ENCODE measurements at places on chromosomes 12 and 14.

GRCh38 chr12:71069311-71069710 is 88.5 kb downstream of the TSPAN8 start:
- no peak for DNase-seq

DNA sequence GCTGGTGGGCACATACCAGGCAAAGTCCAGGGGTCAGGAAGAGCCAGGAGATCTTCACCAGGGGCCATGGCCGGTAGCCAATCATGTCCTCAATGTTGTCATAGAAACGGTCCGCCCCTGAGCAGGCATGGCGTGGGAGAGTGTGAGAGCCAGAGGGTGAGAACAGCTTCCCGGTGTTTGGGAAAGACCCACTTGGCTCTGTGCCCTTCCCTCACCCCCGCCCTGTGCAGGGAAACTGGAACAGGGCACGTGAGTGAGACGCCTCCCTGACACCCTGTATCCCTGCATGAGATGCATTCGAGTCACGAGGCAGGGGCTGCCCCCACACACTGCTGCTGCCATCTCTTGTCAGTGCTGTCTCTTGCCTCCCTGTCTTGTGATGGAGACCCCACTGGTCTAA is 20.7 kb downstream of the SLC6A12 start:
- no peak for DNase-seq

- no peak for DNase-seq
These were observed 23.1 kb downstream of the ASB2 start for GRCh38 chr14:93953263-93953662.

DNA sequence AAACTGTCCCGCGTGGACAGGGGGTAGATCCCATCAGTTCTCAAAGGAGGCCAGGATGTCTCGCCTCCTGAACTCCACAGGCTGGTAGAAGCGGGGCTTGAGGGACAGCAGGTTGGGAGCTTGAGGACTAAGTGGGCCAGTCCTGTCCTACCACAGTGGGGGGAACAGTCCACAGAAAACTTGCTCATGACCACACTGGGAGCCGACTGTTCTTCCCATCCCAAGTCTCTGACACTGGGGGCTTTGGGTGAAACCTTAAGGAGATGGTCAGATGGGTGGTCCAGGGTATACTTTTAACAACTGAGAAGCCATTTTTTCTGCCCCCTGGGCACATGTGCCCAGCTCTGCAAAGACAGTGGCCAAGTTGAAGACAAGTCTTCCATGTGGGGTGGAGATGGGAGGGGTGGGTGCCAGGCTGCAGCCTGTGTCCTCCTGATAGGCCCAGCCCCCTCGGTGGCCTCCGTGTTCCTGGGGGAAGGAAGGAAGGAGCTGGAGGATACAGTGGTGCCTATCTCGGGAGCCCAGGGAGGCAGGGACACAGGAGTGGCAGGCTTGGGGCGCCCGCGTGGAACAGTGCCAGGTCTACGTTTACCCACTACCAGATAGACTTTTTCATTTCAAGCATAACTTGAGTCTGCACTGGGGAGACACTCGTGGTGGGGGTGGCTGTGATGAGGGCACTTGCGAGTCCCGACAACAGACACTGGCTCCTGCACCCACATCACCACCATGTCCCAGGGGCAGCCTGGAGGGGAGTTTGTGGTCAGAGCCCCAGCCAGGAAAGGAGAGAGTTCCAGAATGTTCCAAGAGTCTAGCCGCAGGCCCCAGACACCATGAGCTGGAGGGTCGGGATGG is 14.7 kb downstream of the RHOF start:
- DNase-seq = no peak

DNA sequence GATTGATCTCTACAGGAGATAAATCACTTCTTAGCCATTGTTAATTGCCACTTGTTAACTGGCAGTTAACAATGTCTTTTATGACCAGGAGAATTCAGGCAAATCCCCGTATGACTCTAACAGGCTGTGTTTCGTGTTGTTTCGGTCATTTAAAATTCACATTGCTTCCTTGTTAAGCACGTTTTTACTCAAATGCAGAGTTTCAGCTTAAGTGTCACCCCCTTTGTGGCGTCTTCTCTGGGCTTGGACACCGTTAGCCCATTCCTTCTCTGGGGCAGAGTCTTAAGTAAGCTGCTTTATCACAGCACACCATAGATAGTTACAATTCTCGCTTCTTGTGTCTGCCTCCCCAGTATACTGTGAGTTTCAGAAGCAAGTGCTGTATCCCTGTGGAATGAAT is 205.4 kb downstream of the EPS8 start:
- no peak for DNase-seq

GRCh38 chr14:99472937-99473336 is 7.7 kb downstream of the SETD3 start:
- DNase-seq = no peak

DNA sequence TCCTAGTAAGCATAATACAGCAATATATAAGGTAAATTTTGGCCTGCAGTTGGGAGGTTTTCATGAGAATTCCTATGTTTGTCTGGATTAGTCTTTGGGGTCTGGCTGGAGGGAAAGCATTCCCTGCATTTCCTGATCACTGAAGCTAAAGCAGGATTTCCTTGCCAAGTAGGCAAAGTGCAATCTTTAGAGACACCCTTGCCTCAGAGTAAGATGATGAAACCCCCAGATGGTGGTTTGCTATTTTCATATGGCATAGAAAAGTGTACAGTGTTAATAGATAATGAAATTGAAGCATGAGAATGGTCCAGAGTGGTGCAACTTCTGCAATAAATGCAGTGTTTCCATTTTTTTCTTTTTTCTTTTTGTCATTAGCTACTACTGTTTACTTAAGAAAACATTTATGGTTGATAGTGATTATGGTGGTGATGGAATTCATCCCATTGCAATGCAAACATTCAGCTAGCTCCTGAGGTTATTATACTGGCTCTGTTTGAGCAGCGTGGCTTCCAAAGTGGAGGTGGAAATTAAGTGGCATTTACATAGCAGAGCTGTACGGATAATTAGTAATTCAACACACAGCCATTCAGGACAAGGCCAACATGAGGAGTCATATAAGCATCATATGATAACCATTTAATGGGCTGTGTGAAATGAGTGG is 276.3 kb downstream of the DUSP6 start:
- no peak for DNase-seq

DNA sequence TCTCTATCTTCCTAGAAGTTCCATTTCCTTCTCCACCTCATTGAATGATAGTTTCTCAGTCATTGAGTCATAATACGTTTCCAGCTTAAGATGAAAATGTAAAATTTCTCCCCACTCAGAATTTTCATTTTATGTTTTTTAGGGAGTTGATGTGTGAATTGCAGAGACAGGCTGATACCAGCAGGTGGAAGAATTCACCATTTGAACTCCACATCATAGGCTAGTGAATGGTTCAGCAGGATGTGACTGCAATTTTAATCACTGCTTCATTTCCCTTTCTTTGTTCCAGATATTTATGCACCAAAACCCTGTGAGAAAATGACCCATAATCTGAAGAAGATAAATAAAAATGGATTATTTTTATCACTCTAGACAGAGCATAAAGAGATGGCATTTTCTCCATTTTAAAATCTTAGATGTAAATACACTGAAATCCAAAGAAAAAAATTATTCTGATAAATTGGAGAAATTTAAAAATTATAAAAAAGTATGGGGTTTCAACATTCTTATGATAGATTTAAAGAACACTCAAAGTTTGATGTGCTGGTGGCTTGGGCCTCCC is 10.6 kb upstream of the PYGL start:
- no peak for DNase-seq

DNA sequence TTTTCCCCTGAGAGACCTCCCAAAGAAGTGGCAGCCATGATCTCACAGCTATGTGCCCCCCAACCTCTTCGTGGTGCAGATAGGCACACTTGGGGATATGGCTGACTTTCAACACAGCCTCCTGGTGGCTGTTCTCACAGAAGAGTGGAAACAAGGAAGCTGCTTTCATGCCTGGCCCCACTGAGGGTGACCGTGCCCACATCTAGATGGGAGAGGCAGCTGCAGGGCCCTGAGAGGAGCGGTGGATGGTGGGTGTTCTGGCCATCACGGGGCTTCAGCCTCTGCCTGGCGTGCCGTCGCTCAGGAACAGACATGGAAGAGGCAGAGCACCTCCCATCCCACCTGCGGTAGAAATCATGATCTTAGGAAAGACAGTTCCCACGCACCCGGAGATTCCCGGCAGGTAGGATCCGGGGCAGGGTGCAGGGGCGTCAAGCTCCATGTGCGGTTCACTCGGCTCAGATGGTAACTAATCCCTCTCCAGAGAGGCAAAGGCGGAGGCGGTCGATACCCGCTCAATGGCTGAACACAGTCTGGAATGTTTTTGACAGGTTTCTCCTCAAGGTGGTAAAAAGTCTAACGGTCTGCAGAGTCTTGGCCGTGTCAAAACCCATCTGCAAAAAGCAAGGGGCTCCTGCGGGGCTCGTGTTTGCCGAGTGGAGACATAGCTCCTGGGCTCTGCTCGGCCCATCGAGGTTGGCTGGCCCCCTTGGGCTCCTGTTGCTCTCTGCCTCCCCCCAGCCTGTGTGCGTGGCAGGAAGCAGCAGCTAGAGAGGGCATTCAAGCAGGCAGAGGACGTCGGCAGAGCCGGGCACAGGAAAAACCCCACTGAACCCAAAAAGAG is 225.2 kb upstream of the RTL1 start:
- no peak for DNase-seq

GRCh38 chr12:647385-648085 is 15.7 kb downstream of the NINJ2 start:
- no peak for DNase-seq

DNA sequence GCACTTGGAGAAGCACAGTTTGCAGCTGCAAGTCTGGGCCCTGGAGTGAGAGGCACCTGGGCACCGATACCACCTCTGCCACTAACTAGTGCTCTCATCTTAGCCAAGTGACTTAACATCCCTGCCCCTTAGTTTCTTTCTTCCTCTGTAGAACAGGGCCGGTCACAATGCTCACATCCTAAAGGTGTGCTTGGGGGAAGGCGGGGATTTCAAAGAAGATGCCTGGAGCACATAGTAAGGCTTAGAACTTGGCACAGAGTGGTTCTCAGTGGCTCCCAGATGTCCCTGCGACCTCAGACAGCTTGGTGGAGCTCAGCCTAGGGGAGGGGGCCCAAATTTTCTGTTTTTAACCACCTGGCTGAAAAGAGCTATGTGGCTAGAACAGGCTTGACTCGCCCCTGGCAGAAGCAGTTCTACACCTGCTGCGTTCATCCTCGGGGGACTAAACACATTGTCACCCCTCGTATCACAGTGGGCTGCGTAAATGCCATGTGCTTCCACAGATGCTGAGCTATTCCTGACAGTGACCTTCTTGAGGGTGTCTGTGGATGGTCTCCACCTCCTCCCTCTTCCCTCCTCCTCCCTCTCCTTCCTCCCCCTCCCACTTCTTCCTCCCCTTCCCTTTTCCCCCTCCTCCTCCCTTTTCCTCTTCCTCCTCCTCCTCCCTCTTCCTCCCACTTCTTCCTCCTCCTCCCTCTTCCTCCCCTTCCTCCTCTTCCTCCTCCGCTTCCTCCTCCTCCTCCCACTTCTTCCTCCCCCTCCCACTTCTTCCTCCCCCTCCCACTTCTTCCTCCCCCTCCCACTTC is 112.1 kb downstream of the PHETA1 start:
- DNase-seq = no peak

- DNase-seq = no peak
These were observed 10.9 kb upstream of the LGMN start for GRCh38 chr14:92759300-92759678.

GRCh38 chr12:76922866-76923265 is 44.0 kb upstream of the CSRP2 start:
- no peak for DNase-seq

- DNase-seq = no peak
These were observed 154.9 kb downstream of the DYRK2 start for GRCh38 chr12:67803278-67803993.

DNA sequence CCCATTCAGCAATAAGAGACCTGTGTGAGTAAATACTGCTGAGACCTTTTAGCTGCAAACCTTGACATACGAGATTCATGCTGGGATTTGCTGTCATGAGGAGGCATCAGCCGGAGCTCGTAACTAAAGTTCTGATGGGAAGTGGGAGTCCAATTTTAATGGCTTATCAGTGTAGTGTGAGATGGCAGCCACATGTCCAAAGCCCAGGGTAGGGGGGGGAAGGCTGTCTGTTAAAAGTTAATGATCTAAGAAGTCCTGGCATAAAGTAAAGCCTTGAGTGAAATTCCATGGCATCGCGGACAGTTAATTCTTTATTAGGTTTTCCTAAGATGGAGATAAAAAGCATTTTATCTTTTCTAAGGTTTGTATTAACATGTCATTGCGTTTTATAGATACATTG is 240.0 kb downstream of the AACS start:
- DNase-seq = no peak

- DNase-seq = no peak
These were observed 123.1 kb downstream of the DERA start for GRCh38 chr12:16034136-16034817.

DNA sequence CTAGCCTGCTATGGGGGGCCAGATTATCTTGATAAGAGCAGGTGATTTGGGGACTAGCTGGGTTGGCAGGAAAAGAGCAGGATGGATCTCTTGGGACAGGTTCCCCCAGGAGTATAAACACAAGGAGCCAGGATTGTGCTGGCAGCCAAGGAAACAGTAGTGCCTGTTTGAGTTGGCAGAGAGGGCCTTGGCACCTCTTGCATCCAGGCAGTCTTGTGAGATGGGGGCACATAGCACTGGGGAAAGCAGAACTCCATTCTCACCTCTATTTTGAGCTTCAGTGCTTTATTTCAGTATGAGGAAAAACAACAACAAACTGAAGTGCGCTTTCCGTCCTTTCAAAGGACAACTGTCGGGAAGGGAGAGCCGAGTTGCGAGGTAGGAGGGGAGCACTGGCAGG is 9.4 kb upstream of the UNC119B start:
- DNase-seq = no peak

DNA sequence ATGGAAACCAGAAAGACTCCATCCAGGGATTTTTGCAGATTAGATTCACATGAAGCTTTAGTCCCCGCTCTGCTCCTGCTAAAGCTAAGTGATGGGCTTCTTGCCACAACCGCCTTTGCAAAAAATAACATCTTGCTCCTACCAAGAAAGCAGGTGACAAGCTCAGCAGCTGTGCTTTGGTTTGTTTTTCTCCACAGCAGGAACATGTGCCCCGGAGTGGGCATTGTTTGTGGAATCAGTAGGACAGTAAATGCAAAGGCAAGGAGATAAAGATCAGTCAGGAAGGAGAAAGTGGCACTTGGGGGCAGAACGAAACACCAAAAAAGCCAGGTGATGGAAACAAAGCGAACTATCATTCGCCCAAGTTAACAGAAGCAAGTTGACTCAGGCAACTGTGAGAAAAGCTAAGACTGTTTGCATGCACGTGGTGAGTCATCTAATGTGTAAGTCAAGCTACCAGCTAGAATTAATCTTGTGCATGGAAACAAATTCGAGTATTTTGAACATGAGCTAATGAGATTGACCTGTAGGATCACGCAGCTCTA is 165.5 kb upstream of the PLXNC1 start:
- DNase-seq = no peak

DNA sequence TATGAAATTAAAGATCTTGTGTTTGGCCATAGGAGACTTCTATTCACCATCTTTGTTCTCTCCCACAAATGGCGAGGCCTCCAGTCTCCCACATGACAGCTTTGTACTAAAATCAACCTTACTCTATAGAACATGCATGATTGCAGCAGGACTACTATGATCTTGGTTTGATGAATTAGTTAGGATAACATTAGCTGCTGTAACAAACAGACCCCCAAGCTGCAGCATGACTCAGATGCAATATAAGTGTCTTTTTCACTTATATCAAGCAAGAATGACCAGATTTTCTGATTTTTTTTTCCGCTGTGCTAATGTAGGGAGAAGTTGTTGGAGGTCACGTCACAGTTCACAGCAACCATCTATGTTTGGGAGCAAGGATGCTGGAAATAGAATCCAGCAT is 10.8 kb upstream of the OAS3 start:
- DNase-seq = no peak

All from stimulated activated CD8-positive, alpha-beta memory T cell treated with anti-CD3 and anti-CD28 coated beads, Interleukin-4, amount 100 ng/mL, for 4 hours (primary cell).